Right hindlimb (tissue), 1 donor: ENCODE measurements at places on chromosomes 1 and 21.
A peak's percentile ranks its signal among the peaks of the same experiment; 100 is the strongest.

DNA sequence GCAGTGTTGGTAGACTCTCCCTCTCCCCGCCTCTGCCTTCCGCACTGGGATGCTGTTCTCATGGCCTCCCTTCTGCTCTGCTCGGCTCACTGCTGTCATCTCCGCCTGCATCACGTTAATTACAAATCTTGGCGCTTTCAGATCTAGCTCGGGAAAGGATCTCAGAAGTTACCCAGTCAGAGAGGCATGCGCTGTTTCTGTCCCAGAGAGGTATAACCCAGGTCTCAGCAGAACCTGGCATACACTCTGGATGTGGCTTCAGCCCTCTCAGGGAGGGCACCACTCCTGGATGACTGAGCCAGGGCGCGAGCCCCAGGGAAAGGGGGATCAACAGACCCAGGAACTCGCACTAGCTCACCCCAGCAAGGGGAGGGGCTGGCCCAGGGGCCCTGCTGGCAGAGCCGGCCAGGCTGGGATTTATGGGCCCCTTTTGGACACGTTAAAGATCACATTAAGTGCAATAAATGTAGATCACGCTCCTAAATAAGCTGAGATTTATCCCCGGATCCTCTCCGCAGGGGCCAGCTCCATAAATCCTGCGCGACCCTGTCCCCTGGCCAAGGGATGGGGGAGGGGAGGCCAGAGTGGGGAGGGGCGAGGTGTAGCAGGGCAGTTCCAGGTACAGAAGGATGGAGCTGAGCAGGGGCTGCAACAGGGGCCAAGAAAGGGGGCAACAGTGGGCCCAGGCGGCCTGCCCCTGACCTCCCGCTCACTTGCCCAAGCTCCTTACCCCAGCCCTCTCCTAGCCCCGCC, 101.3 kb upstream of the ZBTB40 start:
- no peak for DNase-seq

- DNase-seq: no peak
These were observed 114.6 kb upstream of the ATP1B1 start for GRCh38 chr1:168991667-168992475.

- peak; percentile 66 for DNase-seq
These were observed 722 bp upstream of the PODN start for GRCh38 chr1:53061123-53061858.

DNA sequence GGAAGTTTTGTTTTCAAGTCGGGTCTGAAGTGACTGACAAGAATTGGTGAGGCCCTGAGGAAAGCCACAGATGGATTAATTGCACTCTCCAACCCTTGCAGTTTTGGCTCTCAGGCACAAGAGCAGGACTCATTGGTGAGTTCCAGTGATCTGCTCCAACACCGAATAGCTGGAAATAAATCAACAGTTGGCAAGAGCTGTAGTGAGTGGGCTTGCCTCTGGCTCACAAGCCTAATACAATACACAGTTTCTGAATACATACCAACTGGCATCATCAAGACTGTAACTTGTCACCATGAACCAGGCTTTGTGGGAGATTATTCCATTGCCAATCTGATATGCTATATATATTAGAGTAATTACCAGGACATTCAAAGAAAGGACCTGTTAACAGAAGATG, 131.6 kb downstream of the GRIK1 start:
- peak; percentile 24 for DNase-seq

GRCh38 chr1:113142791-113143190, 69.8 kb downstream of the LRIG2 start:
- DNase-seq: no peak

DNA sequence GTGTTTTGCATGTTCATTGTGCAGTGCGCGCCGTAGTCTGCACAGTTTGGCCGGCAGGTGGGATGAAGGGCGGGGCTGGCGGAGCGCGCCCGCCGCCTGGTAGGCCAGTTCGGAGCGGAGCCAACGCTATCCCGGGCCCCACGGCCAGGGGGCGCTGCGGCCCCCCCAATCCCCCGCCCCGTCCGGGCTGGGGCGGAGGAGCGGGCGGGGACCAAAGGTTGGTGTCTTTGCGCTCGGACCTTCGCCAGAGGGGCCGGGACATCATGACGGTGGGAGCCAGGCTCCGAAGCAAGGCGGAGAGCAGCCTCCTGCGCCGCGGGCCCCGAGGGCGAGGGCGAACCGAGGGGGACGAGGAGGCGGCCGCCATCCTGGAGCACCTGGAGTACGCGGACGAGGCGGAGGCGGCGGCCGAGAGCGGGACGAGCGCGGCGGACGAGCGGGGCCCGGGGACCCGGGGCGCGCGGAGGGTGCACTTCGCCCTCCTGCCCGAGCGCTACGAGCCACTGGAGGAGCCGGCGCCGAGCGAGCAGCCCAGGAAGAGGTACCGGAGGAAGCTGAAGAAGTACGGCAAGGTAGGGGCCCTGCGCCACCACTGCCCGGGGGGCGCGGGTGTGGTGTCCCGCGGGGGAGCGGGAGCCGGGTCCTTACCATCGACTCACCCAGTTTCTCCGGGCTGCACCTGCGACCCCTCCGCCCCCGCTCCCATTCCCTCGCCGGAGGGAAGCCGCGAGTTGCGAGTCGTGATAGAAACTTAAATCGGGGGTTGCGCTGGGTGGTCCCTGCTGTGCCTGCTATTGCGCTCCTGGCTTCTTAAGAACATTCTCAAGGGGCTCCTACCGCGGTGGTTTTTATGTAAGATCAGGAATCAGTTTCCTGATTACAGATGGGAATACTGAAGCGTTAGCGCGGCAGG, at the start of gene C1orf115:
Gene C1orf115, plus strand, starts transcription at position 224 of the 913 bp plus-strand sequence. Its CDS starts 40 bp downstream, at position 264.
- DNase-seq: peak; percentile 72

- DNase-seq: no peak
These were observed 221.5 kb downstream of the RERE start for GRCh38 chr1:8595941-8596340.

DNA sequence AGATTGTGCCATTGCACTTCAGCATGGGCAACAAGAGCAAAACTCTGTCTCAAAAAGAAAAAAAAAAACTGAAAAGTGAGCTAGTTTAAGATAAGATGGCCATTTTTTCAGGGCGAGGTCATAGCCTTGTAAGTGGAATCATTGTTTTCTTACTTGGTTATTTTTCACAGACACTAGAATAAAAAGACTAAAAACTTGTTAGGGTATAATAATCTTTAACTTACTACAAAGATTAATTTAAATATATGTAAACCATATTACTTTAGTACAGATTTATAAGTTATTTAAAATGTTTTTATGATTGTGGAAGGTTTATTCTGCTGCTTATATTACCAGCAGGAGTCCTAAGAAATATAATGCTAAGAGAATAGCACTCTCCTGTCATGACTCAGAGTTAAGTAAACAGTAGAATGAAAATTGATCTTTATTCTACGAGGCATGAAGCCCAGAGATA, 23.5 kb downstream of the ANGPTL1 start:
- DNase-seq: no peak

DNA sequence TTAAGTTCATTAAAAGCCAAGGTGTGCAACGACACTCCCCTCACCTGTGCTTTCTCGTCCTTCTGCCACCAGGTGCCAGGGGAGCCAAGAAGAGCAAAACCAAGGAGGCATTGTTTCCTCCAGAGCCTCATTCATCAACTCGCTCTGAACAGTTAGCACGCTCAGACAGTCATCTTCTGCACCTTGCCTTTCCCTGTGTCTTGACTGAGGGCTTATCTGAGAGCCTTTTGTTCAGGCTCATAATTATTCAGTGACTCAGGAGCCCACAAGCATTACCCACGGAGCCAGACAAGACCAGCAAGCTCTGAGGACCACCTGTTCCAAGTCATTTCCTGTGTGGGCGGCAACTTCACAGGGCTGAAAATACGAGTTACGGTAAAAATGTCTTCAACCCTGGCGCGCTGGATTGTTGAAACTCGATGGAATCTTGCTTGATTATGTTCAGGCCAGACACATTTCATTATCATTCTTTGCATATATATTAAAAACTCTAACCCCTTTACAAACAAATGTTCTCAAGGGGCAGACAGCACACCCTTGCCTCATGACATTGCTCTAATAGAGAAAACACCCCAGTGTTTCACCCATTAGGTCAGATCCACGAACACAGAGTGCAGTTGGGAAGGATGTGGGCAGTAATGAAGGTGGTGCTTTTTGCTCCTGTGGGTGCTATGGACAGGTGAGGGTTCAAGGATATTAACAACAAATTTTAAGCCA, 89.7 kb upstream of the RUNX1 start:
- no peak for DNase-seq

DNA sequence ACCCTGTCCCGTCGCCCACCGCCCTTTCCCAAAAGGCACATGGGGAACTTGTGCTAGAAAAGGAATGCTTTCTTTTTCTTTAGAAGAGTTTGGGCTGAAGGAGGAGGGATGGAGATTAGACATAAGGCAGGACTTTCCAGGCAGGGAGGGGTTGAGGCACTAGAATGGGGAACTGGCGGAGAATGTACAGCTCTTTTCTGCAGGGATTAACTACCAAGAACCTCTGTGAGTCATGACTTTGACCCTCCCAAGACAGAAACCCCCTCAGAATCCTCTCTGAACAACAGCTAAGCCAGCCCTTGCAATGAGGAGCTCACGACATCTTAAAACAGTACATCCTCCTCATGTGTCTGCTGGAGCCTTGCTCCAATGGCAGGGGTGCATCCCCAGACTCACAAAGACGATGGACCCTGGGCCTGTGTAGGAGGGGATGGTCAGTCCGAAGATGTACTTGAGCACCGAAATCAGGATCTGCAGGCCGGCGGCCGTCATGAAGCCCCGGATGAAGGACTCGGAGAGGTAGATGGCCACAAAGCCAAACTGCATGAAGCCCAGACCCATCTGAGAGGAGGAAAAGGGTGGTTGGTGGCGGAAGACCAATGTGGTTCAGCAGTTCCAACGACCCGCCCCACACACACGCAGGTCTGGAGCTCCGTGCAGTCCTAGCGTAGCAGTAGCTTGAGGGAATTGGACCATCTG, 13.6 kb downstream of the SLC26A9 start:
- DNase-seq: no peak

DNA sequence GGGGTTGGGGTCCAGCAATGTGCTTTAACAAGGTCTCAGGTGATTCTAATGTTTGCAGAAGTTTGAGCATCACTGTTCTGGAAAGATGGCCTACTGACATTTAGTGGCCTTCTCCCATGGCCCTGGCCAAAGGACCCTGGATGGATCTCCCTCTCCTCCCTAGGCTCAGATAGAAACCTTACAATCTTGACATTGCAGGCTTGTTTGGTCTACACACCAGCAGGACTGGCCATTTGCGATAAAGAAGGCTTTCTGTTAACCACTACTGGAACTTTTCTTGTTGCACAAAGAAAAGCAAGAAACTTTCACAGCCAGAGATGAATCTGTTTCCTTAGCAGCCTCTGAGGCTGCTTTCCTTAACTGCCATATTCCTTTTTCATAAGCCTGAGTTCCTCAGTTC, 6.2 kb downstream of the DNALI1 start:
- no peak for DNase-seq

DNA sequence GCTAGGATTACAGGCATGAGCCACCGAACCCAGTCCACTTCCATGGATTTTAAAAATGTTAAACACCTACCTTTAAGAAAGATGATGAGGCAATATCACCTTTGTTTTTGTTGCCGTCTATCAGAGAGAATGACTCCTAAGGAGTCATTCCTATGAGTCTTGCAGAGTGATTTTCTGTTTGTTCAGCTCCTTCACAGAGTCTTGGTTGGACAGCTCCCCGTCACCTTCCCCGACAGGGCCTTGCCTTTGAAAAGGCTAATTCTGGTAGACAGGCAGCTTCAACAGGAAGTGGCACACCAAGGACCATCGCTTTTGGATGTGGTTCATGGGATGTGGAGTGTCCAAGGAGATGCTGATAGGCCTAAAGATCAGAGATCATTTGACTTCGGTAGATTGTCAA, 17.5 kb downstream of the ZBTB18 start:
- no peak for DNase-seq

GRCh38 chr1:212692774-212693644, 6.6 kb downstream of the BATF3 start:
- DNase-seq: no peak

DNA sequence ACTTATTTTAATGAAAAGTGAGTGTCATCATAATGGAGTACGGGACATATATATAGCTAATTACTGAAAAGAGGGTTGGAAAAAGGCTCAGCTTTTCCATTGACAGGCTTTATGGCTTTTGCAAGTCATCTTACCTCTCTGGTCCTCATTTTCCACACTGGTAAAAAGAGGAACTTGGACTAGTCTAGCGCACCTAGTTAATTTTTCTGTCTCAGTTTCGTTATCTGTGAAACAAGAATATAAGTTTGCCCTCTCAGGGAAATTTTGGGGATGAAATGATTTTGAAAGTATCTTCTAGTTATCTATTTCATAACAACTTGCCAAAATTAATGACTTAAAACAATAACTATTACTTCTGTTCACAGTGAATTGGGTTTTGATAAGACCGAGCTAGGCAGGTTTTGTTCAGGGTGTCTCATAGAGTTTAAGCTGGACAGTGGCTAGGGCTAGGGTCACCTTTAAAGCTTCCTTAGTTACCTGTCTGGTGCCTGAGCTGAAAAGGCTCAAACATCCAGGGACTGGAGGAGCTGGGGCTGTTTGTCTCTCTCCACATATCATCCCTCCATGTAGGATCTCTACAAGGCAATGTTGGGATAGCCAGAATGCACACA, 91.7 kb downstream of the TYW3 start:
- no peak for DNase-seq

DNA sequence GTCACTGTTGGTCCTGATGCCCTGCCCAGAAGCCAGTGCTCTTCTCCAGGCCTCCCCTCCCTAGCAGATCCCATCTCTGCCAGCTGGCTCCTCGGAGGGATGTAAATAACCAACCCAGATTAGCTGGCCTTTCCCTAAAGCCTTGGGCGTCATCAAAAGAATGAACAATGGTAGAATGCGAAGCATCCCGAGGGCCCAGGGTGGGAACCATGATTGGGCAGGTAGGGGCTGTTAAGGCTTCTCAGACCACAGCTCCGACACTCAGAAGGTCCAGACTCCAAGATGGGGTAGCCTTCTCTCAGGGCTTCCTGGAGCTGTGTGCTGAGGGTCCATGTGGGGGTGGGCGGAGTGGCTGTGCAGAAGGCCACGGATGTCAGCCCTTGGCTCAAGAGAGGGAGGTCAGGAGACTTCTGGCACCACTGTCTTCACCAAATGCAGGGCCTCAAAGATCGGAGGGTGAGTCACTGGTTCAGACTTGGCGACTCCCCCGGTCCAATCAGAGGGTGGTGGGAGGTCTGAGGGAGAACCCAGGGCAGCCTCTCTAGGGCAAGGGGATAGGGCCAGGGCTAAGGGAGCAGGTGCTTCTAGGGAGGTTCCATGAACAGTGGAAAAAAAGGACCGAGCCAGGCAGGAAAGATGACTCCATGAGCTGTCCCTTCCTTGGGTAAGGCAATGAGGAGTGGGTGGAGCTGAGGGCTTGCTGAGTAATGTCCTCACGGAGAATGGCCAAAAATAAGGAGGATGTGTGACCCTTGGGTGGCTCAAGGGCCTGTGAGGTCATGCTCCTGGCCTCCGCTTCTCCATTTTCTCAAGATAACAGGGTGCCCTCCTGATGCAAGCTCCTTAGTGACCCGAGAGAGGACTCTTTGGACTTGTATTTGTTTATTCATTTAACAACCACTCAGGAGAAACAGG, 58.4 kb upstream of the EPS8L3 start:
- no peak for DNase-seq

DNA sequence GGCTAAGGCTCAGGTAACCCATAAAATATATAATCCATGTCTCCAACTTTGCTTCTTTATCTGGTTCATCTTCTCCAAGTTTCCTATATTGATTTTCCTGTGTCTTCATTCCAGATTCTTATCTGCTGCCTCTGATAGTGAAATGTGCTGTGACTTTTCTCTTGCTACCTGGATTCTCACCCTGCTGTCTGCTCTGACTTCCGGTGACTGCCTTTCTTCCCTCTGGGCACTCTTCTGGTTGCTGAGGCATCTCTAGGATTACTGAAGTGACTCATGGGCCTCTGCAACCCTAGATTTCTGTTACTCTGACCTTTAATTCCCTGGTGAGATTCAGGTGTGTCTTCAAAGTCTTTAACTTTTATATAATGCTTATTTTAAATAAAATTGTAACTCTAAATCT, 46.9 kb downstream of the GIPC2 start:
- DNase-seq: no peak
